Trophoblast cell (in vitro differentiated cells and primary cell): ENCODE measurements at places on chromosomes 4 and X.

GRCh38 chrX:123223859-123224258, 39.8 kb downstream of the GRIA3 start:
- no peak overlapping the region for H3K27ac ChIP-seq
- no peak overlapping the region for H3K4me3 ChIP-seq
- H3K27me3 ChIP-seq = no peaks in the 10 kb centered on the region
- no peaks in the 10 kb centered on the region for H3K36me3 ChIP-seq

DNA sequence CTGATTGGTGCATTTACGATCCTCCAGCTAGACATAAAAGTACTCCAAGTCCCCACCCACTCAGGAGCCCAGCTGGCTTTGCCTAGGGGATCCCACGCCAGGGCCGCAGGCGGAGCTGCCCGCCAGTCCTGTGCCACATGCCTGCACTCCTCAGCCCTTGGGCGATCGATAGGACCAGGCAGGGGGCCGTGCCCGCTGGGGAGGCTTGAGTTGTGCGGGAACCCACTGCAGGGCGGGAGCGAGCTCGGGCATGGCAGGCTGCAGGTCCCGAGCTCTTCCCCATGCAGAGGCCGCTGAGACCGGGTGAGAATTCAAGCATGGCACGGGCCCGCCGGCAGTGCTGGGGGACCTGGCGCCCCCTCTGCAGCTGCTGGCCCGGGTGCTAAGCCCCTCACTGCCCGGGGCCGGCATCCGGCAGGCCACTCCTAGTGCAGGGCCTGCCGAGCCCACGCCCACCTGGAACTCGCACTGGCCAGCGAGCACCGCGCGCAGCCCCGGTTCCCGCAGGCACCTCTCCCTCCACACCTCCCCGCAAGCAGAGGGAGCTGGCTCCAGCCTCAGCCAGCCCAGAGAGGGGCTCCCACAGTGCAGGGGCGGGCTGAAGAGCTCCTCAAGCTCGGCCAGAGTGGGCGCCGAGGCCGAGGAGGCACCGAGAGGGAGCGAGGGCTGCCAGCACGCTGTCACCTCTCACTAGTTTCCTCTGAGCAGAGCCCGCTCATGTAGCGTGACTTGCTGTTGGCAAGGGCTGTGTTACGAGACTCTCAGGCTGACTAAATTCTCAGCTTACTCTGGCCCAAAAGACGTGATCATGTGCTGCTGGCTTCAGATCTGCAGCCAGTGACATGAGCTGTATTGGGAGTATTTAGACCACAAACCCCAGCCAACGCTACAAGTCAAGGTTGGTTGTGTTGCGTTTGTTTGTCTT, 87.5 kb downstream of the TRAPPC11 start:
- H3K27me3 ChIP-seq = no peaks in the 10 kb centered on the region
- no peak for DNase-seq
- H3K4me1 ChIP-seq = no peaks in the 10 kb centered on the region

DNA sequence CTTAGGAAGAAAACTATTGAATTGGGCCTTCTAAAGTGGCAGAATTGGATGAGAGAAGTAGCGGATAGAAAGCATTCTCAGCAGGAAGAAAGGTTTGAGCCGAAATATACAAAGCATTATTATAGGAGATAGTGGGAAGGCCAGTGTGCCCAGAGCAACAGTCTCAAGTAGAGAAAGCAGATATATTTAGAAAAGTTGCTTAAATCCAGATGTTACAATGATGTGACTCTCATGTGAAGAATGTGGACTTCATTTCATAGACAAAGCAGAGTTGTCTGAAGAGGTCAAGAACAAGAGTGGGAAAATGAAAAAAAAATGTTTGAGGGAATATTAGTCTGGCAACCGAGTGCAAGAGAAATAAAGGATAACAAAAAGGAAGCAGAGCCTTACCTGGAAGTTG, 66.9 kb downstream of the SYNPO2 start:
- H3K27me3 ChIP-seq = no peaks in the 10 kb centered on the region
- no peak for DNase-seq
- no peaks in the 10 kb centered on the region for H3K36me3 ChIP-seq
- H3K27ac ChIP-seq = no peak overlapping the region

- H3K4me1 ChIP-seq = no peaks in the 10 kb centered on the region
- H3K36me3 ChIP-seq = no peaks in the 10 kb centered on the region
- no peak overlapping the region for H3K4me3 ChIP-seq
- H3K27me3 ChIP-seq = no peaks in the 10 kb centered on the region
- H3K27ac ChIP-seq = no peak overlapping the region
Observed at GRCh38 chr4:143721317-143721716, 20.8 kb upstream of the FREM3 start.

DNA sequence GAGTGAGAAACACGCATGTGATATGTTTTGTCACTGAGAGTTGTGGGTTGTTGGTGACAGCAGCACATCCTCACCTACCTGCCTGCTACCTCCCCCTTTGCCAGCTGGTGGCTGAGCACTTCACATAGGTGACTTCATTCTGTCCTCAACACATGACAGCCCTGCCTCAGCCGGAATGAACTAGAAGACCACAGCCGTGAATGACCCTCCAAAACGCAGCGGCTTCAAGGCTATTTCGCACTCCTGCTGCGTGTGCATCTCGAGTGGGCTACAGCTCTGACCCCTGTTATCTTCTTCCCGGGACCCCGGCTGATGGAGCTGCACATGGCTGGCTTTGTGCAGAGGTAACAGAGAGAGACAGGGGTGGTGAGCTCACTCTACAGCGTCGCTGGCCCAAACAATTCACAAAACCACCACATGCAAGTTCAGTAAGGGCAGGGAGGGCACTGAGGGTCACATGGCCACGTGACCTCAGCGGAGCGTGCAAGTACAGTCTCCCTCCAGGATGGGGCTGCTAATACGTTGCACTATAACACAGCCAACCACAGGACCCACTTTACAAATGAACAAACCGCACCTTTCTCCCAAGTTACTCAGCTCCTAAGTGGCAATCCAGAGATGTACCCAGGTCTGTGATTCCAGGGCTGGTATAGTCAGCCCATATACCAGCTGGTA, 6.3 kb upstream of the PPP2R2C start:
- H3K36me3 ChIP-seq = no peaks in the 10 kb centered on the region
- H3K27me3 ChIP-seq = no peaks in the 10 kb centered on the region
- H3K27ac ChIP-seq = no peak overlapping the region
- no peak for DNase-seq
- H3K4me3 ChIP-seq = no peak overlapping the region
